Keratinocyte (primary cell): ENCODE measurements at places on chromosomes 5 and 9.

- DNase-seq: no peak
Observed at GRCh38 chr5:73781107-73781768, 155.2 kb downstream of the ARHGEF28 start.

GRCh38 chr5:65946198-65946745 is 19.9 kb downstream of the ERBIN start:
- no peak for DNase-seq

DNA sequence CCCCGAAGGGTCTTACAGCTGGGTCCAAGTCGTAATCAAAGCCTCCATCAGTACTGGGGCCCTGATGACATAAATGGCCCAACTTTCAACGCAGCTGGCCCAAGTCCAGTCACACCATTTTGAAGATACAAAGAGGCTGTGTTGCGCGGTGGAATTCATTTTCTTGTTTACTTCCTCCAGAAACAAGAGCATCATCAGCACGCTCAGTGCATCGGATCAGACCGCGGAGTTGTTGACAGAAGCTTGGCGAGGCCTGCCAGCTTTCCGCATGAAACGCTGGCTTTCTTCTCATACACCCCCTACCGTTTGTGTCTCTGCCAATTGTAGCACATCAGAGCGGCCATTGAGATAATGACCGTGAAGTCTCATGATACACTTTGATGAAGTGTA is 101.7 kb upstream of the SPATA31D4 start:
- no peak for DNase-seq

DNA sequence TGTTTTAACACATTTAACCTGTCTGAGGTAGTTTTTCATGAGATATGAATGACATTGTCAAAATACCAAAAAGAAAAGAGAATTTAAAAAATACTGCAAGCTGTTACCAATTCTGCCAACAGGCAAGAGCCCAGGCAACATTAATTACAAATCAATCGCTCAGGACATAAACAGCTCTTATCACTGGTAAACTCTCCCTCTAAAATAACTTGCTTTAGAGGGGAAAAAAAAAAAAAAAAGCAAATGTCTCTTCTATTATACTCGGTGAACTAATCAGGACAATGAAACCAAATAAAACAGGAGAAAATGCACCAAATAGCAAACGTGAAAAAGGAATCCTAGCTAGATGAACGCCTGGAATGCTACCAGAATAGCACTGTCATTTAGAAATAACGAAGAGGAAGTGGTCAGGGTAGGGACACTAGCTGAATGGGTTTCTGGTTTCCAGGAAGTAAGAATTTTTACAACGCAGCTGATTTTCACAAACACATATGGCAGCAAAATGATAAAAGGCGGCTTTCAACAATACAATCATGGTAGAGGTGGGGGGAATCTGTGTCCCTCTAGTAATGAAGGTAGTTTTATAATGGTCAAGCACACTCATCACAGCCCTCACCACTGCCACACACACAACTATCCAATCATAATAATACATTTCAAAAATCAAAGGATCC is 94.9 kb downstream of the DENND1A start:
- DNase-seq: no peak

- DNase-seq: no peak
Observed at GRCh38 chr9:109383356-109383755, 62.5 kb upstream of the EPB41L4B start.

GRCh38 chr9:95030344-95030743 is 287.2 kb downstream of the FANCC start:
- no peak for DNase-seq

DNA sequence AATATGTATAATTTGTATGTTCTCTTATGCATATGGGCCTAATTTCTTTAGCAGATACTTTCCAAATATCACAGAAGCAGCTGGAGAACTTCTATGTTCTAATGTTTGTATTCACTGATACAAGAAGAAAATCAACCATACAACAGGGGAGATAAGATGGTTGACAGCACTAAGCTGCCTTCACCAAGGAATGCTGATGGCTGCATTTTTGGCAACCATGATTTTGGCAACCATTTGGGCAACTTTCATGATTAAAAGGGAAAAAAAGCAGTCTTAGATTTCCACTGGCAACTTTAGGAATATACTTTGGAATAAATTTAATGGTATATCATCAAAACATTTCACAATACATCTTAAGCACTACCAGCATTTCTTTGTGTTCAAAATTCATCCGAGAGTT is 740.3 kb upstream of the CDH6 start:
- no peak for DNase-seq

GRCh38 chr5:2265341-2265740 is 382.6 kb upstream of the IRX4 start:
- no peak for DNase-seq

- no peak for DNase-seq
Observed at GRCh38 chr5:73188764-73189531, 16.0 kb downstream of the TMEM174 start.

DNA sequence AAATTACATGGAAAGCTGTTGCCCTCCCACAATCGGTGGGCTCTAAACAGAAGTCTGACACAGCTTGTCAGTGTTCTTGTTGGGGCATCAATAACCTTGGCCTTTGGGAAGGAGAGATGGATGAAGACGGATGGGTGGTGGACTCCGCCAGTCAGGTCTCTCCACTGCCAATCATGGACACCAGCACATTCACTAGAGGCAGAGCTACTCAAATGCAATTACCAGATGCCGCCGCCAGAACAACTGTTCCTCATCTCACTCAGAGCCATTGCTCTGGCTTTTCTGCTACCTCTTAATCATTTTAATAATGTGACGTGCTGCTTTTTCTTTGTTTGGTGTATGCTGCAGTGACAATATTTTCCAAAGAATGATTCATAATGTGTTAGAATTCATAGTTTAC is 27.9 kb upstream of the SEMA5A start:
- DNase-seq: no peak

DNA sequence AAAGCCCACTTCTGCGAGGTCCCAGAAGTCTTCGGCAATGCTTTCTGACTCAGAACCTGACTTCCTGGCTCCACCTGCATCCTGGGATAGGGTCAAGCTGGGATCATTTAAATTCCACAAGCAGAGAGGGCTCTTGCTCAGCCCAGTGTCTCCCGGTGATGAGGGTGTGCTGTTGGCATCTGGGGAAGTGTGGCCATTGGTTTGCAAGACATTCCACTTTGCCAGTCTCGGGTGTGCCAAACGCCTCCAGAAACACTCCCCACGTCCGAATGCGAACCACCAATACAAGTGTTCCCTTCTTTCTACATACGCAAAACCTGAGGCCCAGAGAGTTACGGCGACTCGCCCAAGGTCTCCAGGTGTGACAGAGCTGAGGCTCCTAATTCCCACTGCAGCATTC is 43.1 kb upstream of the FCN2 start:
- DNase-seq: no peak

DNA sequence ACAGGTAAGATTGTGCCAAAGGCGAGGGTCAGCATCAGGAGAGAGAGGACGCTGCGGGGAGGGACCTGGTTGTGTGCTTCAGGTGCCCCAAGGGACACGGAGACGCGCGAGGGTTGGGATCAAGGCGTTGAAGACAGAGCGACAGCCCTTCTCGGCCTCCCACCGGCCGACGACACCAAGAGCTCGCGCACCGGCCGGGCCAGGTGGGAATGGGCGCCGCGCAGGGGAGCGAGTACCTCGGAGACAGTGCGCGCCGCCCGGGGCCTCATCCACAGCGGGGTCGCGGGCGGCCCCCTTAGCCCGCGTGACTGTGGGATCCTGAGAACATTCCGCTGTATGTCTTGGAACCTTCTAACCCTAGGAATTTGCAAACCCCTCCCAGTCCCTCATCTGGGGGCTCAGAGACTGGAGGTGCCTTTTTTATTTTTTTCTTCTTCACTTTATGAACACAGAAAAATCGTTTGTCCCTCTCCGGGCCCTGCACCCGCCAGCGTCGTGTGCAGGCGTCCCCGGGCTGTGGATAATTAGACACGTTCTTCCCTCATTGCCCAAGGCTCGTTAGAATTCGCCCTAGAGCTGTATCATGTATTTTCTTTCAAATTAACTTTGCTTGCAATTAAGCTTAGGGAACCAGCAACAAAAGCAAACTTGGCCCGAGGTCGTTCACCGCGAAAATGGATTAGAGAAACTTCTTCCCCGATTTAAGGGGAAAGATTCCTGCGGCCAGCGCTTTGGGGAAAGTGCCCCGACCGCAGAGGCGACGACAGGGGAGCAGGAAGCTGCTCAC is 4.8 kb downstream of the FOXE1 start:
- DNase-seq: no peak

- DNase-seq: no peak
Observed at GRCh38 chr9:5825223-5825622, 7.7 kb downstream of the ERMP1 start.

DNA sequence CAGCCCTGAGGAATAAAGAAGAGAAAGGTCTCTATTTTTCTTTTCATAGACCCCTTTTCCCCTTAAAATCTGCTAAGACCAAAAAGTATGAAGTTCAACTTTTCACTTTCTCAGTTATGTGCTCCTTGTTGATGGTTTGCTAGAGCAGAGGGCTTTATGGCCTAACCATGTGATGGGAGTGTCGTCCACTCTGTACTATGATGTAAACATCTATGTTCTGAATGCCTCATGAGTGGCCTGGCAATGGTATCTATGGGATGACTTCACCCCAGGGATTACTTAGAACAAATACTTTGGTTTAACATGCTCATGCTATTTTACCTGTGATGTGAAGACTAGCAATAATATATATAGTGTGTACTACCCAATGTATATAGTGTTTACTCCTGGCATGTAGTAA is 43.7 kb upstream of the MIER3 start:
- DNase-seq: no peak

- no peak for DNase-seq
Observed at GRCh38 chr9:70421272-70422180, 7.1 kb upstream of the KLF9 start.

GRCh38 chr5:140840978-140841962 is at the start of gene PCDHA8:
Gene PCDHA8 (plus strand): TSS chr5:140841187. CDS start chr5:140841322, 135 bp downstream.
- no peak for DNase-seq

DNA sequence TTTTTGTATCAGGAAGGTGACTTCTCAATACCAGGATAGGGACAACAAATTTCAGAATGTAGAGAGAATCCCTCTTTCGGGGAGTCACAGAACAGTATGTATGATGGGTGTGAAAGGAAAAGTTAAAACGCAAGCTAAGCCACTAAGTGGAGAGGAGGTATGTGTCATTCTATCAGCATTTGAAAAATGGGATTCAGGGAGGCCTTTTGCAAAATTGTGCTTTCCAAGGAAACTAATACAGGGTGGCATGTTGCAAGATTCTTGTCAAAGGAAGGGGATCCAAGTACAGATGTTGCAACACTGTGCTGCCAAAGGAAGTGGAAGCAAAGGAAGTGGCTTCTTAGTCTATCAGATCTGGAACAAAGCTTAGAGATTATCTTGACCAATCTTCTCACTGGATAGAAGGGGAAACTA is 12.6 kb upstream of the TNIP1 start:
- no peak for DNase-seq

DNA sequence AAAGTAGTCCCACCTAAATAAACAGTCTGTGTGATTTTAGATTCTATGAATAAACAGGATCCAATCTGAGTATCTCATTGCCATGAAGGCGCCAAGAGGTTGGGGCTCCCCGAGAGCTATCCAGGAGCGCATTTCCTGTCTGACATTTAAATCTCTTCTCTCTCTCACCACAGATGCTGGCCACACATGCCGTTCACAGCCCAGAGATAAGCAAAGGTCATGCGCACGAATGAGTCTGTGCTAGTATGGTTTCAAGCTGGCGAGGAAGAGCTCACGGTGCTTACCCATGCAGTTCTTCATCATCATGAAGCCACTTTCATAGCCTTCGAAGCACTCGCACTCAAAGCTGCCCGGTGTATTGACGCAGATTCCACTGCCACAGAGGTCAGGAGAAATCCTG is 199.4 kb downstream of the FBN2 start:
- DNase-seq: no peak

DNA sequence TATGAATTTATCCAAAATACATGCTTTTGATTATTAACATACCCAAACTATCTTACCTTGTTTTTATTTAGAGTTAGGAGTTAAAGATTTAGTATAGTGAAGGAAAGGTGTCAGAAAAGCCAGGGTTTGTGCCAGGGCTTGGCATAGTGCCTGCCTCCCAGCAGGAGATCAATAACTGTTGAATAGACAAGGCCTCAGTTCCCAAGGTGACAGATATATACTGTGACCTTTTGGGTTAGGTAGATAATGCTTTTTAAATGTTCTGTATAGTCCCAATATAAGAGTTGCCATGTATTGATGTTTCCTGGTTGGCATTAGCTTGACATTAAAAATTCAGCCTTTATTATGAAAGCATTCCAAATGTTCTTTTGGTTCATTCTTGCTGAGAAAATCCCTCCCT is 121.8 kb downstream of the MCTP1 start:
- no peak for DNase-seq

DNA sequence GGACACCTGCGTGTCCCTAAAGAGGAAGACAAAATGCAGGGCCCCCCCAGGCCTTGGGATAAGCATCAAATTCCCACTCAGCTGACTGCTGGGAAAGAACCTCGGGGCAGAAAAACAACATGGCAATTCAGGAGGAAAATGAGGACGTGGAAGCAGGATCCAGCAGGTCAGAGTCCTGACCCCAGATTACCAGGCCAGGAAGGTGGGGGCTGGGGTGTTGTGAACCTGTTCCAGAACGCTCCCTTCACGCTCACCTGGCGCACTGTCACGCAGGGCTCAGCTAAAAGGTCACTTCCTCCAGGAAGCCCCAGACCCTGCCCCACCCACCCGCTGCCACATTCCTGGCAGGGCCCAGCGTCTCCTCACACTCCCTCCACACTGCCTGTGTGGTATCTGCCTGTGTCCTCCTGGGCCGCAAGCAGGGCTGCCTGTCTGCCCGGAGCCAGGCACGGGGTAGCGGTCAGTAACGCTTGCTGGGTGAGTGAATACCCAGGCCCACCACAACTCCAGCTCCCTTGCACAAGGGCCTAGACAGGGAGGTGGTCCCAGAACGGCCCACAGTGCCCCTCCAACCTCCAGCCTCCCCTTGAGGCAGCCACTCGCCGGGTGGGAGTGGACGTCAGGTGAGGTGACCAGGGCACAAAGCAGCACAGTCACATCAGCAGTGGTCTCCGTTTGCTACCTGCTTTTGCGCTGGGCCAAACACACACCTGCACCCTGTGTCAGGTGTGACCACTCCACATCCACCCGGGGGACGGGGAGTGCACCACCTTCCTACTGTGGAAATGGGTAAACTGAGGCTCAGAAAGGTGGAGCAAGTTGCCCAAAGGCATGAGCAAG is 18.1 kb downstream of the VAV2 start:
- no peak for DNase-seq

- DNase-seq: no peak
Observed at GRCh38 chr9:89179540-89179894, 899 bp upstream of the SHC3 start.

DNA sequence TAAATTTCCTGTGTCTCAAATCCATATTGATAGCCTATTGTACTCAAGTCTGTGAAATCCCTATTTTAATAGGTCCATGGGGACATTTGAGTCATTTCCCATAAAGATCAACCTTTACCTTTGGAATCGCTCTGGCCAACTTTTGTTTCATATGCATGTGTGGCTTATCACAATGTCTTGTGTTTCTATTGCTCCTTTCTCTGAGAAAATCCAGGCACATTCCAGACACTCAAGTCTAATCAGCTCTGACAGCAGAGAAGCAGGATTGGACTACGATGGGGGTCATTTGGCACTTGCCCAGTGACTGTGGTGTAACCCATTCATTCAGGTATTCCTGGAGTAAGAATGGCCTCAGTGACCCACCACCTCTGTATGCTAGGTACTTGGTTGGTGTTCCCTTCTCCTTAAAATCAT is 48.4 kb downstream of the ACTBL2 start:
- DNase-seq: no peak
